ENCODE measurements at places on chromosomes 7 and 10.

DNA sequence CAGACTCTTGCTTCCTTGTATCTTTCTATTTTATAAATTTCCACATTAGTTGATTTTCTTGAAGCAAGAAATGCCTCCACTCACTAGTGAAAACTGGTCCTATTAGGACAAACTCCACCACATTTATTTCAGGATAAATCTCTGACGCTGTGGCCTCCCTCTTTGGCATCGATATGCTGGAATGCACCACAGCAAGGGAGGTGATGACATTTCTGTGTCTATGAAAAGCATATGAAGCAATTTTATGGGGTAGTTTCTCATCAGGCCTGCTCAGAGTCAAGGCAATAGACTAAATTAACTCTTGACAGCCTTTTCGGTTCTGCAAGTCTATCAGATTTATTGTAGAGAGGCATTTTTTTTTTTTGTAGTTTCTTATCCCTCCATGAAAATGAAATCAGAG lies 304.4 kb downstream of the ZEB1 start:
- no peak for DNase-seq

DNA sequence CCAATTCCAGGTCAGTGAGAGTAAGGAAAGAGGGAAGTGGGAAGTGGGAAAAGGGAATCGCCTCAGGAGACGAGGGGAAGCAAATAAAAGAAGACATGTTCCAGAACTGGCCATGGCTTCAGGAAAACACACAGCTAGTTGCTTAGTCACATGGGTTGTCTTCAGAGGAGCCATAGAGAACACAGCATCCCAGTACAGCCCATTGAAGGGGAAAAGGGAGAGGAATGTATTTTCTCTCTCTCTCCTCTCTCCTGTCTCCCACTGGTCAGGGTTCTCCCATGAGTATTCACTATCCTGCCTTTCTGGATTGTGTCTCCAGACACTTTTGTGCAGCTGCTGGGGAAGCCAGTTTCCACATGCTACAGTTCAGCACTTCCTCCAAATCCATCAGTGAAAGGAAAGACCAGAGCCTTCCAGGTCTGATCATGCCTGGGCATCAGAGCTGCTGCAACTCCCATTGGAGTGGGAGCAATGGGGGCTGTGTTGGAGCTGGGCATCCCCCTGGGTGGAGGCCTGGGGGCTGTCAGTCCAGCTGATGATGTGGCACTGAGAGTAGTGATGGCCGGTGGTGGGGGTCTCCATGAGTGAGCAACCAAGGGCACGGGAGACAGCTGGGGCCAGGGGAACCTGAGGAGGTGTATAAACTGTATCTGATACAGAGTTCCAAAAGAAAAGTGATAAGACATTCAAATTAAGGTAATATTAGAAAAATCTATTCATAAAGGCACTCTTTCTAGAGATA lies 38.6 kb downstream of the MAP3K8 start:
- no peak for DNase-seq

DNA sequence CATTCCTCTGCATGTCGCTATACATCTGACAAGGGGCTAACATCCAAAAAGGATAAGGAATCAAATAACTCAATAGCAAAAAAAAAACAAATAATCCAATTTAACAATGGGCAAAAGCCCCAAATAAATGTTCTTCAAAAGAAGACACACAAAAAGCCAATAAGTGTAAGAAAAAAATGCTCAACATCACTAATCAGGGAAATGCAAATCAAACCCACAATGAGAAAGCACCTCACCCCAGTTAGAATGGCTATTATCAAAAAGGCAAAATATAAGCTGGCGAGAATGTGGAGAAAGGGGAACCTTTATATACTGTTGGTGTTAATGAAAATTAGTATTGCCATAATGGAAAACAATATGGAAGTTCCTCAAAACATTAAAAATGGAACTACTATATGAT lies 14.3 kb downstream of the ARHGAP12 start:
- DNase-seq, result no peak

GRCh38 chr7:115032715-115033703 lies 111.1 kb downstream of the MDFIC start:
- DNase-seq, result no peak

DNA sequence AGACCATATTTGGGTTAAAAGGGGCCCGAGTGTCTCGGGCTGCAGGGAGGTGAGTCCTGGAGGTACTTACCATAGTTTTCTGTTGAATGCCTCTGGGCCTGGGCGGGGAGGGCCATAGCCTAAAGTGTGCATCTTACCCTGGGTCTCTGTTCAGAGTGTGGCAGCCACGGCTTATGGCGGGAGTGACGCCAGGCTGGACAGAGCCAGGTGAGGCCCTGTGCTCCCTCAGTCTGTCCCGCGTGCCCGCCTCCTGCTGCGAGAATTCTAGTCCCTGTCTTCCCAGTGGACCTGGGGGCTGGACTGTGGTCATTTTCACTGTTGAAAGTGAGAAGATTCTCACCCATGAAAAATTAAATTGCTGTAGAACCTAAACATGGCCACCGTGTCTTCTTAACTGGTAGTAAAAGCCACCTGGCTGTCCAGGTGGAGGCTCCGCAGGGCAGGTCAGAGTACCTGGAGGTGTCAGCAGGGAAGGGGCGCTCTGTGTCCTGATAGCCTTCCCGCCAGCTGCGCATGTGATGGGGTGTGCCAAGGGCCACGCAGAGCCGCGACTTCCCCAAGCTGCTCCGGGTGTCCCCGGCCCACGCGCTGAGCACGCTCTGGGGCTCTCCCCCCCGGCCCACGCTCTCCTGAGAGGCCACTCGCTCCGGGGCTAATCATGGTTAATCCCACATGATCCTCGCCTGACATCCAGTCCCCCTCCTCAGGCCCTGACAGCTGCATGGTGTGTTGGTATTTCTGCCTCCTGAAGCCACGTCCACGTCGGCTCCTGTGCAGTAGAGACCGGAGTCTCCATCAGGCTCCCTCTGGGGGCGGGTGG lies 20.3 kb downstream of the INPP5A start:
- DNase-seq, result no peak

GRCh38 chr10:94602729-94603515 lies 57.3 kb downstream of the HELLS start:
- no peak for DNase-seq

DNA sequence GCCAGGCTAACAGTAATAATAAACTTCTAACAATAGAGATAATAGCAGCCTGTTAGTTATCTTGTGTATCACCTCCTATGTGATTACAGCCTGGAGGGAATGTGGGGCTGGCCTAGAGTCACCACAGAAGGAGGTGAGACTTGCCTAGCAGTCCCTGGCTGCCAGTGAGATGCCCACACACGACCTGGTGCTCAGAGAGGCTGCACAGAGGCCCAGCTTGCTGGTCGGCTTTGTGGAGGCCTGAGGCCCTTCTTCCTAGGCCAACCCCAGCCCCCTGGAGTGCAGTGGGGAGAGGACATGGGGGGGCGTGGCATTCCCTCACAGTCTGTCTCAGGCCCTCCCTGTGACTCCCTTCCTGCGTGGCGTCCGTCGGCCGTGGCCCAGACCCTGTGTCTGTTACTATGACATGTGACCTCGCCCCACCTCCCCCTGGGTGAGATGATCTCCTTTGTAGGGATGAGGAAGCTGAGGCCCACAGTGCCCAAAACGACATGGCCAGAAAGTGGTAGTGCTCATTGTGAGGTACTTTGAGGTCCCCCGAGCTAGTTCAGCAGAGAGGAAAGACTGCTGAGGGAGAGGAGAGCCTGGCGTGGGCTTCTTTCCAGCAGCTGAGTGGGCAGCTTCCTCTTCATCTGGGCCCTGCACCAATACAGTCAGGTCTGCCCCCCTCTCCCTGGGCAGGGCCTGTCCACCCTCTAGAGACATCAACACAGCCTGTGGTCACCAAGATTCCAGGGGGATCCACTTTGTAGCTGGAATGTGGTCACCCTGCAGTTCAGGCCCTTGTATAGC lies 29.7 kb downstream of the UNC5B start:
- DNase-seq, result no peak

All from left forelimb (tissue), 1 donor.